ENCODE measurements at places on chromosomes 13 and 19.

DNA sequence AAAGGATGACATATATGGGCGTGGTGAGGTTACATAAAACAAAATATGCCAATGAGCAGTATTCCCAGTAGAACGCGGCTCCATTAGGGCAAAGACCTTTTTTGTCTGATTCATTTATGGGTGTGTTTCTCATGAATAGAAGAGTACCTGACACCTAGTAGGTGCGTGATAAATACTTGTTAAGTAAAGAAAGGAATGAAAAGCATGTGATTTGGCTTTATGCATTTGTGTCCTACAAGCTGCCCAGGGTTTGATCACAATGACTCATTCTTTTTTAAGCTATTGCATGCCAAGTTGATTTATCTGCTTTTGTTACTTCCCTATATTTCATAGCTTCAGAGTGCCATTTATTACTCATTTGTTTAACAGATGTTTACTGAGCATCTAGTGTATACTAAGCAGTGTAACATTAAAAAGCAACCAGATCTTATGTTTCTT, 19.1 kb upstream of the KCTD4 start:
- DNase-seq = peak; percentile 49

DNA sequence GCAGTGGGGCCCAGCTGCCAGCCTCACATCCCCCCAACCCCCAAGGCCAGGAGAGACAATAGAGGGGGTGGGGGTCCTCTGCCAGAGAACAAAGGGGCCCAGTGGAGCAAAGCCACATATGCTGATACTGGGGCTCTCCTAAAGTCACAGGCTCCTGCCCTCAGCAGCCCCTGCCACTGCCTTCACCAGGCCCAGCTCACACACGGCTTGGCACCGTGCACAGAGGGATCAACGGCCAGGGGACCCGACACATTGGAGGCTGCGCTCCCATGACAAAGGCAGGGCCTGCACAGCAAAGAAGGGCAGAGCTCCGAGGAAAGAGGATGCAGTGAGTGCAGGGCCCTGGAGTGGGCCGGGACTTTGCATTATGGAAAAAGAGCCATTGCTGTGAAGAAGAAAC, 146.4 kb downstream of the KDM4B start:
- no peak for DNase-seq

DNA sequence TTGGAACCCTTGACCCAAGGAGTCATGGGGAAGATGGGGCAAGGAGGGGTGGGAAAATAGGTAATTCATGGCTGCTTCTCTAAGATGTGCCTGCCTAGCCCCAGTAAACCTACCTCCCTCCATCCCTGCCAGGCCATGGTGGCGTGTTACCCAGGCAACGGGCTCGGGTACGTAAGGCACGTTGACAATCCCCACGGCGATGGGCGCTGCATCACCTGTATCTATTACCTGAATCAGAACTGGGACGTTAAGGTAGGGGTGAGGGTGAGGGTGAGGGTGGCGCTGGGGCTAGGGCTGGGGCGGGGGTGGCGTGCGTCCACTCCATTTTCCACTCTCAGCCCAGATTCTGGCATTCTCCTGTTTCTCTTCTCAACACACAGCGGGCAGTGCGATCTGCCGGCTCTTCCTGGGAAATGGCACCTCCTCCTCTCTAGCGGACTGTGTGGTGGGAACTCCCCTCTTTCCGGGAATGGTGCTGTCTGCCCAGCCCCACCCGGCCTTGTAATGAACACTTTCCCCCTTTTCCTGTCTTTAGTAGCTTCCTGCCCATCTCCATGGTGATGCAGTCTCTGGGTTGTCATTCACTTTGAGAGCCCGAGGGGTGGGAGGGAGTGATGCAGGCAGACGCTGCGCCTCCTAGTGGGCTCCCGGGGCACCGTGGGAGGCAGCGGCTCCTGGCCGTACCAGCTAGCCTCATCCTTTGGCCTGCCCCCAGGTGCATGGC, 7.6 kb downstream of the EGLN2 start:
- peak; percentile 89 for DNase-seq

DNA sequence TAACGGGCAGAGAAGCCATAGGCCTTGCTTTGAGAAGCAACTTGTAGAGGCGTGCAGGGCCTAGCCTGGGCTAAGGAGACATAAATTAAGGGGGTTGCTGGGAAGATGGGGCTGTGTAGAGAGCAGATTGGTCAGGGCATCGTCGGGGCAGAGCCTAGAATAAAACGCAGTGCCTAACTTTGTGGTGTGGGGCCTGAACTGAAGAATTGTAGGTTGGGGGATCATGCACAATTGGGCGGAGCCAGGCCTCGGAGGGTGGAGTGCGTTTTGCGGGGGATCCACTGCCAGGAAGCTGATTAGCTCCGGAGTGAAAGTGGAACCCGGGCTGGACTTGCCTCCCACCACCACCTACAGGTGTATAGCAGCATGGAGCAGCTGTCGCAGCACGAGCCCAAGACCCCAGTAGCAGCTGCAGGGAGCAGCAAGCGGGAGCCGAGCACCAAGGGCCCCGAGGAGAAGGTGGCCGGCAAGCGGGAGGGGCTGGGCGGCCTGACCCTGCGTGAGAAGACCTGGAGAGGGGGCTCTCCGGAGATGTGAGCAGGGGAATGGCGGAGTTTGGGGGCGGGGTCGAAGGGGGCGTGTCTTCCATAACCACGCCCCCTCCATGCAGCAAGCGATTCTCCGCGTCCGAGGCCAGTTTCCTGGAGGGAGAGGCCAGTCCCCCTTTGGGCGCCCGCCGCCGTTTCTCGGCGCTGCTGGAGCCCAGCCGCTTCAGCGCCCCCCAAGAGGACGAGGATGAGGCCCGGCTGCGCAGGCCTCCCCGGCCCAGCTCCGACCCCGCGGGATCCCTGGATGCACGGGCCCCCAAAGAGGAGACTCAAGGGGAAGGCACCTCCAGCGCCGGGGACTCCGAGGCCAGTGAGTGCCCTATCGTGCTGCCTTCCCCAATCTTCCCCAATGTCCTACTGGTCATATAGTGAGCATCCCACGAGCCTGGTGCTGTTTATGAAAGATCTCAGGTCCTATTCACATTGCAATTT, 13.8 kb downstream of the DNASE2 start:
- peak; percentile 83 for DNase-seq

GRCh38 chr13:29693275-29693945, 97.9 kb upstream of the SLC7A1 start:
- DNase-seq = no peak

DNA sequence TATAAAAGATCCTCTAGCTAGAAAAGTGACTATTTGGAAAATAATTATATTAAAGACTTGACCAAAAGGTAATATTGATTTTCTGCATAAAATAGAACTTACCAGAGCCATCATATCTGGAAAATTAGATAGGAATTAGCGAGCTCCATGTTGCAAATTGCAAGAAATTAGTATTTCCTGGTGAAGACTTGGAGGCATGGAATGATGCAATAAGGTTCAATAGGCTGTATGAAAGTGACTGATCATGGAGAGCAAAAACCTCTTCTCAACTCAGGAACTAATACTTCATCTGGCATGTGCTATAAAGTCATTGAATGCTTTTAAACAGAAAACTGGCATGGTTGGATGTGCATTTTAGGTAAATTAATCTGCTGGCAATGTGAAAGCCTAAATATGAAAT, 66.3 kb upstream of the UFM1 start:
- no peak for DNase-seq

Data from Karpas-422 (cell line).